ENCODE measurements at places on chromosomes 3 and 15. TPM values are rescaled to one million over a fixed set of nuclear protein-coding genes. Genes with fewer than 3 reads are reported as not detected.

DNA sequence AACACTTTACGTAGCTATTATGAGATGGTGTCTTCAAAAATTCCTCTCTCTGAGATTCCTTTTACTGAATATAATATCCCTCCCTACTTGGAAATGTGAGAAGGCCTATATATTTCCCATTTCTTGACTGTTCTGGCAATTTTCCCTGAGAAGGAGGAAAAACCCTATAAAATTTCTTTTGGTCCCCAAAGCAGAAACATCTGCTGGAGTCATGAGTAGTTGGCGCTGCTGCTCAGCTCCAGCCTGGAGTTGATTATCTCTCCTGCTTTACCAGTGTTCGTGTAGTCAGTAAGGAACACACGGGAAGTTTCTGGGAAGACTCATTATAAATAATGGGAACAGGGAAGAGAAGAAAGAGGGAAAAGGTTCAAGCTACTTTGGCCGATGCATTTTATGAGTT is 680.1 kb downstream of the EPHA3 start:
- DNase-seq: no peak

DNA sequence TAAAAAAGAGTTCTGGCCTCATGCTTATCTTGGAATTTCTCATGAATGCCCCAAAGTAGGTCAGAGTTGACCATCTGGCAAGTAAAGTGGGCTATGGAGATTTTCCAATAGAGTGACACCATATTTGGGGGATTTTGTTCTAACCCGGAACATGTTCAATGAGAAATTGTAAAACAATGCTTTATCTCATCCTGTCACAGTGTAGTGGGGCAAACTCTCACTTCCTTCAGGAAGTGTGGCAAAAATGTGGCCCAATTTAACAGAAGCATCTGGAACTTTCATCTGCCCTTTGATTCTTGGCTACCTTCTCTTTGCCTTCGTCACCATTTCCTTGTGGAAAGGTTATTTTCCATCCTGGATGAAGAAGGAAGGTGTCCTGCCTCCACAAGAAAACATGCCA is 70.8 kb downstream of the ADAMTS9 start:
- DNase-seq: peak; percentile 96

- peak; percentile 52 for DNase-seq
Observed at GRCh38 chr15:74866090-74866489, 7.1 kb downstream of the SCAMP2 start.

DET1 gene
- total RNA-seq: 2.2 TPM
